NCI-H526 (cell line): ENCODE measurements at places on chromosomes 13 and 19.

- no peak for DNase-seq
Measured at GRCh38 chr13:19239114-19239860, 57.7 kb upstream of the TUBA3C start.

DNA sequence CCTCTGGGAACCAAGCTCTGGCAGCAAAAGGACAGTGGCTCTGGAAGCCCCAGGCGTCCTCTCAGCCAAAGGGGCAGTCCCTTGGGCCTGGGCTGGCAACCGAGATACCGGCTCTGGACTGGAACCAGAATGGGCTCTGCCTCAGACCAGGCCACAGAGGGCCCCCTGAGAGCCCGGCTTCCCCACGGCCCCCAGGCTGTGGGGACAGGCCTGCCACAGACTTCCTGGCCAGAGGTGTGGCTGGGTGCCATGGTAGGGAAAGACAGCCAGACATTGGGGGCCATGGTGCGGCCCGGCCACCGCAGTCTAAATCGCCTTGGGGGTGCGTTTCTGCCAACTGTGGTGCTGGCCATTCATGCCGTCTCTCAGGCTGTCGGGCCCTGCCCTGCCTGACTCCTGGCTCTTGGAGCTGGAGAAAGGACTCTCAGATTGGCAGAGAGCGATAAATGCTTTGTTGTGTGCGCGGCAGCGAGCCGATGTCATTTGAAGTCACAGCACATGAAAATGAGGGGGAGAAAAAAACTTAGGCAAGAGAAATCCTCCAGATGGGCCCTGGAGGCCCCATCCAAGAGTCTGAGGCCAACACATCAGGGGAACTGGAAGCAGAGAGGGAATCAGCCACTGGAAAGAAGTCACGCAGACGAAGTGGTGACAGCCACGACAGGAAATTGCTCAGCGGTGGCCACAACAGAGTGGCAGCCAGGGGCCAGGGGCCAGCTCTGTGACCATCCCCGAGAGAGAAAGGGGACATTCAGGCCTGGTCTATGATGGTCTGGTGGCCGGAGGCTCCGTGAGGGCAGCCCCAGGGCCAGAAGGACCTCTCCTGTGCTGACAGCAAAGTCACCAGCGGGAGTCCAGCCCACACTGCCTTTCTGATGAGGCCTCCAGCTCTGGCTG lies 26.5 kb downstream of the SH3GL1 start:
- no peak for DNase-seq

DNA sequence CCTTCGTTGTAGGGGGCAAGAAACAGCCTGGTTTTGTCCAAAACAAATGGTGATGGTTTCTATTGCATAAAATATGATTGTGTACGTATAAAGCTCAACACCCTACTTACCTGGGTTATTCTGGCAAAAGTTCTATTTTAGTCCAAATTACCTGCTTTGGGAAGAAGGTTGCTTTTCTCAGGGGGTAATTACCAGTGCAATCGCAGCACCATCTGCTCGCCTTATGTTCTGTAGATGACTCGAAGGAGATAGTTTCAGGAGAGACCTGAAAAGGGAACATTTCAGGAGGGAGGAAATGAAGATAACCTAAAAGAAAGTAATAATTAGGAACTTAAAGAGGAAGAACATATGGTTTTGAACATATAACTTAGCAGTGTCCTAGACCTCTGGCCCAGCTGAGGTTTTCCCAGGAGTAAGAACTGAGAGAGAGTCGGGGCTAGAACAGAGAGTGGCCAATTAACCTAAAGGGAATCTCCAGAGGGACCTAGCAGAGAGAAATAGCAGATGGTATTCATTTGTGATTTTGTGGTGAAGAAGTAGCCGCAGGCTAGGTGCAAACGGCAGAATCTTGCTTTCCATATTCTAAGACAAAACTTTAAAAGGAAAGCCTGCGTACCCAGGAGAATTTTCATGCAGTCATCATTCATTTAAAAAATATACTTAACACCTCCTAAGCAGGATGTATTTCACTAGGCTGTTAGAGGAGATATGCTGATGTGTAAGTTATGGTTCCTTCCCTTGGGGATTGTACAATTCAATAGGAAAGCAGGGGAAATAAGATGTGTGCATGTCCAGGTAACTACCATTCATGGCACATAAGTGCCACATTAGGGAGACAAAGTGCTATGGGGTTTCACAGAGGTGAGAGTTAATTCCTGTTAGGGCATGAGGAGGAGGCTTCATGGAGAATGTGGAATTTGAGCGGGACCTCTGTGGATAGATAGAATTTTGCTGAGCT lies 113.0 kb upstream of the SLC10A2 start:
- DNase-seq, result no peak

DNA sequence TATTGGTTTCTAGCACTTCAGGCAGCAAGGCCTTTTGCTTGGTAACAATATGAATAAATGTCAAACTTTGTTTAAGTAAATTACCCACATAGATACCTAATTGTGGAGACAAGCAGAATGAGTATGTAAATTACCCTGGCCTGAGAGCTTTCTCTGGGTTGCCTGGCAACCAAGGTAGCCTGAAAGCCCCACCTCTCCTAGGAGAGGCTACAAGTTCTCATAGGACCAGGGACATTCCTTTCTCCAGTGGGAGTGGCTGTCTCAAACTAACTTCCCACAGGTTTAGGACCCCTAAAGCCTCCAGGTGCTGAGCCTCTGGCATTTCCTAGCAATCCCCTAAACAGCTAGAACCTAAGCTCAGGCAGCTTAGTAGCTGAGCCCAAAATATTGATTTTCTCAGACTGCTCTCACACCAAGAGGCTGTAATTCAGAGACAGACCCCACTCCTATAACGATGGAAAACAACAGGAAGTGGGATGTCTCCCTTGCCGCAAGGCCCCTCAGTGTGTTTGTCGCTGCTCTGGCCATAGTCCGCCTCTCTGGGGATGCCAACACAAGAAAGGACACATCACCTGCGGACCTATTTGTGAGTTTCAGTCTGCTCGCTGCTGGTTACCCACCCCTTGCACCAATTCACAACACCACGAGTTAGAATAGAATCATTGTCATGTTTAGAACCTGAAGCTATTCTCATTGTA lies 207.3 kb downstream of the DLEU7 start:
- DNase-seq, result peak; percentile 95

DNA sequence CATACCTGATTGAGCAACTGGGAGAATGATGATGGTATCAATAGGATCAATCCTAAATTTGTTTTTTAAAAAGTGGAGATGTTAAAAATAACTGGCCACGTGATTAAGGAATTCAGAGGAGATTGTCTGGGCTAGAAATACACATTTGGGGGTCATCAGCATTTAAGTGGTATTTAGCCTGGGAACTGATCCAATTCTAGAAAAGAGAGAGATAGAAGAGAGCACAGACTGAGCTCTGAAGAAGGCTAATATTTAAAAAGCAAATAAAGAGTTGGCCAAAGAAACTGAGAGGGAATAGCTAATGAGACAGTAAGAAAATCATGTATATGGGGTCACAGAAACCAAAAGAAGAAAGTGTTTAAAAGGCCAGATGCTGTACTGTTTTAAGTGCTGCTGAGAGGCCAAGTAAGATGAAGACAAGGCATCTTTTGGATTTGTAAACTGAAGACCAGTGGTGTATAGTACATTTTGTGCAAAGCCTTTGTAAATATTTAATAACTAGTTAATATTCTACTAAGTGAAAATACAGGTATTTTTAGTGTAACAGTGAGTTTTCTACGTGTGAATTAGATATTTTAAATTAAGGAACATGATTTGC lies 40.2 kb downstream of the UBL3 start:
- no peak for DNase-seq

DNA sequence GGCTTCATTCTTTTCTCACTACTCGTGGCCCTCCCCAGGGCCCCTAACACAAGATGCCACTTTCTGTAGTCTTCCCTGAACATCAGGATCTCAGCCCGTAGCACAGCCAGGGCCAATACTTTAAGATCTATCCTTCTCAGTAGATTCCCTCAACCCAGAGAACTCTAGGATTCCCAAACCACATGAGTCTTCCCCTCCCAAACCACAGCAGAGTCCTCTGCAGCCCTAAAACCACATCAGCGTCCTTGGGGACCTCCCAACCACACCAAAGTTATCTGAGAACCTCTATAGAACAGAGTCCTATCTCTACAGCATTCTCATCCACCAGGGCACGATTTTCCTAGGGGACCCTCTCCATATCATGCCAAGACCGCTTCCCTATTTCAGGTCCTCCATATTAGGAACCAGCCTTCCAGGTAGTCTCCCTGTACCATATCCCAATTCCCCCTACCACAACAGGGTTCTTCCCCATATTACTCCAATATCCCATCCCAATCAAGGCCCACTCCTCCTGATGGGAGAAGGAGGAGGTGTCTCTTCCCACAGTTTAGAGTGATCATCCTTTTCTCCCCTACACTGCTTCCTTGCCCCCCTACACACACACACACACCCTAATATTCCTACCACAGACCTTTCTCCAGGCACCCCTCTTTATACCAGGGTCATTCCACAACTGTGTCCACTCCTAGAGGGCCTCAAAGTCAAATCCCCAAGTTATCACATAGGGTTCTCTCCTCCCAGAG lies 1.4 kb downstream of the DYRK1B start:
- DNase-seq, result no peak

DNA sequence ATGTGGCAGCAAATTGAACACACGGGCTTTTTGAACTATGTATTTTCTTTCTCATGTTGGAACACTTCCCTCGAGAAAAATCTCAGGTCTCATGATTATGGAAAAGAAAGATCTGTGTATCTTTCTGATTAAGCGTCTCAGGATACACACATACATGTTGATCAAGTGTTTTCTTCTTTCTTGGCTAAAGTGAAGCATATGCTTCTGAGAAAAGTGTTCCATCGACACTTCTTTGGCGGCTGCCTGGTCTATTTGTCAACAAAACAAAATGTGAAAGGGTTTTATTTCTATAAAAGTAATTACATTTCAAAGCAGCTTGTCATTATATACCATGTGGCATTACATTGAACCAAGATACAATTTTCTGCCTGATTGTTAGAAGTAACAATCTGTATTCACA lies 157.5 kb downstream of the DLEU7 start:
- no peak for DNase-seq

DNA sequence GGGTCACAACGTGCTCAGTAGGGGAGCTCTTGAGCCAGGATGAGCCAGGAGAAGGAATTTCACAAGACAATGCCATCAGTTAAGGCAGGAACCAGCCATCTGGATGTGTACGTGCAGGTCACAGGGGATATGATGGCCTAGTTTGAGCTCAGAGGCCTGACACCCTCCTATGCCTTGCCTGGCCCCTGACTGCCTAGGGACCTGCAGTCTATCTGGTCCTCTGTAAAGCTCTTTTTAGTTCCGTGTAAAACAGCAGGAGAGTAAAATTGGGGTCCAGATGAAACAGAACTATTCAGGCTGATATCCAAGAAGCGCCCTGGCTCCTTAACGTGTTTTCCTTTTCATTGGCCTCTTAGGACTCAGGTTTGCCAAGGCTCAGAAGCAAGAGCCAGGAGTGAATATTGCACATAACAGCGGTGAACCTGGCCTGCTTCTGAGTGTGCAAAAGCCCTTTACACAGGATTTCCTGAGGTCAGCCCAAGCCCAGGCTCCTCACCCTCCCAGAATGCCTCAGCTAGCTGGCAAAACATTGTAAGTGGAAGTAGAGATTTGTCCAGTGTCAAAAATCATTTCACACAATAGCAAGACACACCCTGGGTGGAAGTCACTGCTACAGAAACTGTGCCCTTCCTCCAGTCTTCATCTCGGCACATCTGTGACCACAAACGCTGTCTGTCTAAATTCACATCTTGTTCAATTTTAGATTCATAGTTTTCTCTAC lies 777.2 kb downstream of the UQCRFS1 start:
- DNase-seq, result no peak

GRCh38 chr19:30105316-30105715 lies 163.3 kb downstream of the URI1 start:
- DNase-seq, result no peak

GRCh38 chr13:52842441-52842840 lies 6.0 kb downstream of the PCDH8 start:
- no peak for DNase-seq

DNA sequence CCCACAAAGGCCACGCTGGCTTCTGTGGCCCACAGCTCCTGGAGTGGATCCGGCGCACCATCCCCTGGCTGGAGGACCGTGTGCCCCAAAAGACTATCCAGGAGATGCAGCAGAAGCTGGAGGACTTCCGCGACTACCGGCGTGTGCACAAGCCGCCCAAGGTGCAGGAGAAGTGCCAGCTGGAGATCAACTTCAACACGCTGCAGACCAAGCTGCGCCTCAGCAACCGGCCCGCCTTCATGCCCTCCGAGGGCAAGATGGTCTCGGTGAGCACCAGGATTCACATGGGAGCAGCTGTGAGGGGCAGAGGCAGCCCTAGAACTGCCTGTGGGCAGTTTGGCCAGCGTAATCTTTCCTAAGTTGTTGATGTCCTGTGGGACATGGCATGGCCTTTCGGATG lies 27.2 kb downstream of the CAPN12 start:
- no peak for DNase-seq

DNA sequence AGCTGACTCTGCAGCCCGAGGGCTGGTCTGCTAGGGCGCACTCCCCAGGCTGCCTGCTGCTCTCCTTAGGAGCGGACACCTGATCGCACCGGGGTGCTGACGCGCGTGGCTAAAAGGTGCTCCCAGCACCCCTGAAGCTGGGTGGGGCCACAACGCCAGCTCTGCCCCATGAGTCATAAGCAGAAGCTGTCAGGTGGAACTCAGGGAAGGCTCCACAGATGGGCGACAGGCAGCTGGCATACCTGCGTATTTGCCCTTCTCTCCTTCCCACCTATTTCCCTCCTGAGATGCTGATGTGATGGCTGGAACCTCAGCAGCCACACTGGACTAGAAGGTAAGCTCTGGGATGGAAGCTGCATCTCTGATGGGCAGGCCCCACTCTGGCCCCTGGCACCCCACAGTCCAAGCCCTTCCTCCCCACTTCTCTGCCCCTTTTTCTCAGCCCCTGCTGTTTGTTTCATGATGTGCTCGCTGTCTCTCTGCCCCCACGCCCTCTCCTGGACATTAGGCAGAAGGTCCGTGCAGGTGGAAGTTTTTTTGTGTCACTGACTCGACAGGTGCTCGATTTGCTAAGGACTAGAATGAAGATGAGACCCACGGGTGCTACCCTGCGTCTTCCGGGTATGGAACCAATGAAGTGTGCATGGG lies 30.3 kb upstream of the CACTIN start:
- no peak for DNase-seq

GRCh38 chr19:21699197-21699596 lies 68.2 kb downstream of the ZNF100 start:
- no peak for DNase-seq

DNA sequence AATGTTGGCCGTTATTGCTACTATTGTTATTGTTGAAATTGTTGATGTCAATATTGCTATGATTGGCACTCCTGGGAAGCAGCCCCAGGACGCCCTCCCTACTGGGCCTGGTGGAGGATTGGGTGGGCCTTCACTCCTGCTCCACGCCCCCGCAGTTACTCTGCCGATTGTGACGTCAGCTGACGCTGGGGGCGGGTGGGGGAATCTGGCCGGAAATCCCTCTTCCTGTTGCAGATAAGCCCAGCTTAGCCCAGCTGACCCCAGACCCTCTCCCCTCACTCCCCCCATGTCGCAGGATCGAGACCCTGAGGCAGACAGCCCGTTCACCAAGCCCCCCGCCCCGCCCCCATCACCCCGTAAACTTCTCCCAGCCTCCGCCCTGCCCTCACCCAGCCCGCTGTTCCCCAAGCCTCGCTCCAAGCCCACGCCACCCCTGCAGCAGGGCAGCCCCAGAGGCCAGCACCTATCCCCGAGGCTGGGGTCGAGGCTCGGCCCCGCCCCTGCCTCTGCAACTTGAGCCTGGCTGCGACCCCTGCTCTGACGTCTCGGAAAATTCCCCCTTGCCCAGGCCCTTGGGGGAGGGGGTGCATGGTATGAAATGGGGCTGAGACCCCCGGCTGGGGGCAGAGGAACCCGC lies at the start of gene ETV2:
Gene ETV2, plus strand, starts transcription at position 231 of the 637 bp plus-strand sequence. CDS start 716 bp downstream, outside the sequence.
- DNase-seq, result no peak

GRCh38 chr13:36850790-36851438 lies 31.9 kb downstream of the RFXAP start:
- peak; percentile 67 for DNase-seq

- no peak for DNase-seq
Measured at GRCh38 chr13:35843272-35843671, 287.9 kb downstream of the DCLK1 start.
